HCT116 (cell line): ENCODE measurements at places on chromosomes 5 and 9.

DNA sequence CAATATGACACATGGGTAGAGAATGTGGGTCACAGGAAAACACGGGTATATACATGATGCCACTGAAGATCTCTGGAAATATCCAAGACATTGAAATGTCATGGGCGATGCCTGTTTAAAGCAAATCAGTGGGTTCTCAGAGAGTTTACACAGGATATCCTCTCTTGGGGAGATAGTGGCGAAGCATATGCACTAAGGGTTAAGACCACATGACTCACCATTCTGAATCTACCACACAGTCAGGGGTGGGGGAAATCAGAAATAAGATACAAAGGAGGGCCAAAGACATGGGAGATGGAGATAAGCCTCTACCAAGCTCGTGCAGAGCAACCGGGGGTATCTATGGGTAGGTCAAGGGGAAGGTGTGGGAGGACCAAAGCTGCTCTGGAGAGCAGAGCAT lies 58.8 kb downstream of the SH3PXD2B start:
- DNase-seq = no peak

DNA sequence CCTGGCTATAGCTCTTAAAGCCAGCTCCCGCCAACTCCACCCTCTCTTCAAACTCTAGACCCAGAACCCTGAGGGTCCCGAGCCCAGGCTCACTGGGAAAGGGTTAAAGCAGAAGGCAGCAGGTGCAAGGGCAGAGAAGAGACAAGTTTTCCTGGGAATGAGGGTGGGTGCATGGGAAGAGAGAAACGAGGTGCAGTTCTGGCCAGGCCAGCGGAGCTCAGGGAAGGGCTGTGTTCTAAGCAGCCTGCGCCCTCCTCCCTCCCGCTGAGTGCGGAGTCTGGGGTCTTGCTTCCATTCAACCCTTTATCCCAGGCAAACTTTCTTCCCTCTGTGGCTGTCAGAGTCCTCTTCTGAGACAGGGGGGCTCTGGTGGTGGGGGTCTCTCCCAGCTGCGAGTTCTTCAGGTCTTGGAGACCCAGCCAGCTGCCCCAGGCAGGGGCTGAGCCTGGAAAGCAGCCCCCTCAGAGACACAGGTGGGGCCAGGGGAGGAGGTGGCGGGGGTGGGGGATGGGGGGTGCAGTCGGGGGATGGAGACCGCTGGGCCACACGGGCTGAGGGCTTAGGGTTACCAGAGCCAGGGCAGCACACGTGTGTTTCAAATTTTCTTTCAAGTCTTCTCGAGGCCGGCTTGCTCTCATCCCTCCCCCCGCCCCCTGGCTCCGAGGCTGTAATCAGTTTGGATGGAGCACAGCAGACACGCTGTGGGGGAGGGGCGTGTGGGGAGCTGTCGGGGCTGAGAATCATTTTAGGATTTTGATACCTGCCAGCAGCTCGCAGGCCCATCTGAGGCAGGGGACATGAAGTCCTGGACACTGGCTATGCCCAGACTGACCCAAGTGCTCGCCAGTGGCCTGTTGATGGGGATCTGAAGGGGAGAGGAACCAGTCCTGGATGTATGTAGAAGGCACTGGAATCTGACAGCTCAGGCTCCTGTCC lies 169.6 kb upstream of the SMIM23 start:
- no peak for DNase-seq

GRCh38 chr9:109335121-109335520 lies 14.3 kb upstream of the EPB41L4B start:
- DNase-seq = no peak

DNA sequence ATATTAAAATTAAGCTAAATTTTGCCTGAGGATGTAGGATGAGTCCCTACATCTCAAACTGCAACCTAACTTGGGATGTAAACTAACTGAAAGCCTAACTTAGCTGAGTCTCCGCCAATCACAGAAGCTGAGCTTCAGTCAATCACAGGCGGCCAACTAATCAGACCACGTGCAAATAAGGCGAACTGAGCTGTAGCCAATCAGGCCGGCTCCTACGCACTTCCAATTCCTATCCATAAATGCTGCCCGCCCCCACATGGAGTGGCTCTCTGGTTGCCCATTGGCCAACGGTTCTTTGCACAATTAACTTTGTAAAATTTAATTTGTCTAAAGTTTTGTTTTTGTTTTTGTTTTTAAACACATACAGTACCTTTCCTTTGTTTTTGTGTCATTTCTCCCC lies 13.9 kb upstream of the GPX8 start:
- no peak for DNase-seq

DNA sequence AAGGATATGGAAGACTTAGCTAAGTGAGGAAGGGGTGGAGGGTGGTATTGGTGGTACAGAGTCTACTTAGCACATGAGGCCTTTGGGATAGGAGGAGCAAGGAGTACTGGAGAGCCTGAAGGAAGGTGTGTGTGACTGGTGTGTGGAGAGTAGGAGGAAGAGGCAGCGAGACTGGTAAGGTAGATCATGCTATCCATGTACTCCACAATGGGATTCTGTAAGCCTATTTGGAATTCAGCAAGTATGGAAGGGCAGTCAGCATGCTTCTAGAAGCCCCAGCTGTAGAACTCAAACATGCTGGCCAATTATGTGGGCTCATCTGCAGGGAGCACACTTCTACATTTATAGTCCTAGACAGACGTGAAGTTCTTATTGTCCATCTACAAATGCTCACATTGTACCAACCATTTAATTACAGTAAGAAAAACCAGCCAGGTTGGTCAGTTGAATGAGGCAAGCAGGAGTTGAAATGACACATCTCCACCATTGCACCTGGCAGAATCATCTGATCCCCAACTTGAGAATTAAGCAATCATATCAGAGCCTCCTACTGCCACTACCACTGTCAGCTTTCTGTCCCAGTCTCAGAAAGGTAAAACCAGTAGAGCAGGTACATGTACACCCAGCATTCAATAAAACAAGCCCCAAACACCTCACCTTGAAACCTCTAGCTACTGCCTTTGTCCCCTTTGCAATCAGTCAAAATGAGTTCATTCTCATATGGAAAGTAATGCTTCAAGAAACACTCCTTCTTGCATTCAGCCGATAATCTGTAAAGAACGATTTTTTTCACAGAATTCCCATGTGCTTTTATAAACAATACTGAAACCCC lies 60.9 kb upstream of the GLRX start:
- no peak for DNase-seq

- DNase-seq = no peak
Measured at GRCh38 chr9:114827641-114828302, 21.9 kb upstream of the TNFSF15 start.
